Stimulated activated CD8-positive, alpha-beta memory T cell treated with anti-CD3 and anti-CD28 coated beads, Interleukin-7, amount 100 ng/mL, for 48 hours (primary cell): ENCODE measurements at places on chromosomes 12 and 14.
A peak's percentile ranks its signal among the peaks of the same experiment; 100 is the strongest.

DNA sequence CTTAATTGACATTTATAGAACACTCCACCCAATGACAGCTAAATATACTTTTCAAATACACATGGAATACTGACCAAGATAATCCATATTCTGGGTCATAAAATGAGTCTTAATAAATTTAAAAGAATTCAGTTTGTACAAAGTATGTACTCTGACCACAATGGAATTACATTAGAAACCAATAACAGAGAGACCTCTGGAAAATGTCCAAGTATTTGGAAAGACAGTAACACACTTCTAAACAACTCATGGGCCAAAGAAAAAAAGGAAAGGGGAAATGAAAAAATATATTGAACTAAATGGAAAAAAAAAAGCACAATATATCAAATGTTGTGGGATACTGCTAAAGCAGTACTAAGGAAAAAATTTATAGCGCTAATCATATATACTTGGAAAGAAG, 52.0 kb downstream of the CRACR2A start:
- no peak for DNase-seq

DNA sequence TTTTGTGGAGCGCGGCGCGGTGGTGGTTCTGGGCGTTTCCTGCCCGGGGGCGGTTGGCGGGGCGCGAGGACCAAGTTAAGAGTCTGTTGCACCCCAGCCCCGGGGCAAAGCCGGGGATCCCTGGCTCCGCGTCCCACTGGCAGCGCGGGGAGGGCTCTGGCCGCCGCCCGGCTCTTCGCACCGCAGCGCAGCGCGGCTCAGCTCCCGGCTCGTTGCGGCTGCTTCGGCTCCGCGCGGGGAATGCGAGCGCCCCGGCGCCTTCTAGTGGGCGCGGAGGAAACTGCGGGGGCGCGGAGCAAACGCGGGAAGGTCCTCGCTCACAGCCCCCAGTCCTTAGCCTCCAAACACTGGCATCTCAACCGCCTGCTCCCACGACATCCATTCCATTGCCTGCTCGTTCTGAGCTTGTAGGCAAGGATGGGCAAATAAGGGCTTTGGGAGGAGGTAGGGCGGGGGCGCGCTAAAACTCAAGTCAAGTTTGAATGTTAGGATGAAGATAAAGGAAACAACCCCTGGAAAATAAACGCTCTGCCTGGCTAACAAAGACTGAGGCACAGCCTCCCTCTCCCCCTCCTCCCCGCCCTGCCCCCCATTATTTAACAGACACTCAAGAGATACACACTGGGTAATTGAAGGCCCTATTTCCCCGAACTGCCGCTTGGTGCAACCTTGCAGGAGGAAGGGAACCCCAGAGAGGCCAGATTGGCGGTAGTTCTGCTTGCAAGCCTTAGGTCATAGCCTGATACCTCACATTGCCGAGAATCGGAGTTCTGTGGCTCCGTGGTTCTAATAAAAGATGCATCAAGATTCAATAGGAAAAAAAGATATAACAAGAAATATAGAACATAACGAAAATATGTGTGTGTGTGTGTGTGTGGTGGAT, at the start of gene B4GALNT1:
B4GALNT1 (minus strand) TSS at position 244 of the 883 bp plus-strand sequence. CDS start 1,069 bp downstream, outside the sequence.
- no peak for DNase-seq

GRCh38 chr12:54390668-54391551, 6.4 kb upstream of the ZNF385A start:
- DNase-seq: peak; percentile 57

GRCh38 chr14:55752580-55753390, 172.8 kb downstream of the KTN1 start:
- DNase-seq: no peak

DNA sequence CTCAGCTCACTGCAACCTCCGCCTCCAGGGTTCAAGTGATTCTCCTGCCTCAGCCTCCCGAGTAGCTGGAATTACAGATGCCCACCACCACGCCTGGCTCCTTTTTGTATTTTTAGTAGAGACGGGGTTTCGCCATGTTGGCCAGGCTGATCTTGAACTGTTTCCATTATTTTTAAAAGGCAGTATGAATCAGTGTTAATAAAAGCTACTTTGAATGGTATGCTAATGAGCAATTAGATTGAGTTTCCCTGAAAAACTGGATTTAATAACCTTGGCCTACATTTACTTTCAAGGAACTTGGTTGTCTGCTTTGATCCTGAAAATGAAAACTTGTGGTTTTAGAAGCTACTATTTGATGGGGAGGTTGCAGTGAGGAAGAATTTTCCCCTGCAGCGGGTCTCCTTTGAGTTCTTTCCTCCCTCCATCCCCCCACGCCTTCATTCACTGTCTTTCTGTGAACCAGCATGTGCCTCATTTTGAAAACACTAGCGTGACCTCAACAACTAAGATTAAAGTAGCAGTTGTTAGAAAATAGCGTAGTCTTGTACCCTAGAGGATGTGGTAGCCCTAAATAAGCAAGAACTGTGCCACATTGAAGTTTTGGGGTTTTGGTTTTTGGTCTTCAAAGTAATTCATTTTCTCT, 17.8 kb upstream of the RPS6KA5 start:
- no peak for DNase-seq

DNA sequence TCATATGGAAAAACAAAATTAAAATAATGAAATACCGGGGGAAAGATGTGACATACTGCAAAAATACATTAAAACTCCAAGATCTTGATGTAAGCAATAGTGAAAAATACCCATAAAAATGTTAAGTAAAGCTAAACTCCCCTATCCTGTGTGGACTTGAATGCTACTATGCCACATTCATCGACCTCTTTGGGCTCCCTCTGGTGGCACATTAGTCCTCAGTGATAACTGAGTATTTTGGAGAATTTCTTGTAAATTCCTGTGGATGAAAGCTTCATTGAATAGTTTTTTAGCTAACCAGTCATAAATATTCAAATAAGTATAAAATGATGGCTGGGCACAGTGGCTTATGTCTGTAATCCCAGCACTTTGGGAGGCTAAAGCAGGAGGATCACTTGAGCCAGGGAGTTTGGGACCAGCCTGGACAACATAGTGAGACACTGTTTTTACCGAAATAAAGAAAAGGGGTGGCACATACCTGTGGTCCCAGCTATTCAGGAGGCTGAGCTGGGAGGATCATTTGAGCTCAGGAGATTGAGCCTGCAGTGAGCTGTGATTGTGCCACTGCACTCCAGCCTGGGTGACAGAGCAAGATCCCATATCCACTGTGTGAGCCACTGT, 42.4 kb upstream of the SGPP1 start:
- DNase-seq: no peak

- DNase-seq: no peak
These were observed 62.6 kb upstream of the SSTR1 start for GRCh38 chr14:38145142-38145541.

DNA sequence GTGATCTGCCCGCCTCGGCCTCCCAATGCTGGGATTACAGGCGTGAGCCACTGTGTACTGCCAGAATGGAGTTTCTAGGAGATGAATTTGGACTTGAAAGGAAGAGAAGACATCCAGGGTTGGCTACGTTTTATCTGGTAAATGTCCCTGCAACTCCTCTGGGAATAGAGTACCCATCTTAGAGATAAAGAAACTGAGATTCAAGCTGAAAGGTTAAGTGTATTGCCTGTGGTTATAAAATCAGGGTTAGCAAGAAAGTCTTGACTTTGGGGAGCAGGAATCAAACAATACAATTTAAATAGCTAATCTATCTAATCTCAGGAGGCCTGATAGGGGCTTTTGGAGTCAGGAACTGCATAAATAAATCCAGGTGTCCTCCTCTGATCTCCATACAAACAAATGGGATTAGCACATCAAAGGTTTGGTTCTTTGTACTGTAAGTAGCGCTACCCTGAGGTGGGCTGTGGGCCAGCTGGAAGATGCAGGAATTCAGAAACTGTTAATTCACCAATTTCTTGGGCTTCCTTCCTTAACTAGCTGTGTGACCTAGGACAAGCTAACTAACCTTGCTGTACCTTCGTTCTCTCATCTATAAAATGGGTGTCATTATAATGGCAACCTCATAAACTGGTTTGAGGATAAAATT, 45.1 kb downstream of the TBX3 start:
- DNase-seq: no peak

GRCh38 chr14:103281496-103282231, 52.4 kb upstream of the EIF5 start:
- no peak for DNase-seq

DNA sequence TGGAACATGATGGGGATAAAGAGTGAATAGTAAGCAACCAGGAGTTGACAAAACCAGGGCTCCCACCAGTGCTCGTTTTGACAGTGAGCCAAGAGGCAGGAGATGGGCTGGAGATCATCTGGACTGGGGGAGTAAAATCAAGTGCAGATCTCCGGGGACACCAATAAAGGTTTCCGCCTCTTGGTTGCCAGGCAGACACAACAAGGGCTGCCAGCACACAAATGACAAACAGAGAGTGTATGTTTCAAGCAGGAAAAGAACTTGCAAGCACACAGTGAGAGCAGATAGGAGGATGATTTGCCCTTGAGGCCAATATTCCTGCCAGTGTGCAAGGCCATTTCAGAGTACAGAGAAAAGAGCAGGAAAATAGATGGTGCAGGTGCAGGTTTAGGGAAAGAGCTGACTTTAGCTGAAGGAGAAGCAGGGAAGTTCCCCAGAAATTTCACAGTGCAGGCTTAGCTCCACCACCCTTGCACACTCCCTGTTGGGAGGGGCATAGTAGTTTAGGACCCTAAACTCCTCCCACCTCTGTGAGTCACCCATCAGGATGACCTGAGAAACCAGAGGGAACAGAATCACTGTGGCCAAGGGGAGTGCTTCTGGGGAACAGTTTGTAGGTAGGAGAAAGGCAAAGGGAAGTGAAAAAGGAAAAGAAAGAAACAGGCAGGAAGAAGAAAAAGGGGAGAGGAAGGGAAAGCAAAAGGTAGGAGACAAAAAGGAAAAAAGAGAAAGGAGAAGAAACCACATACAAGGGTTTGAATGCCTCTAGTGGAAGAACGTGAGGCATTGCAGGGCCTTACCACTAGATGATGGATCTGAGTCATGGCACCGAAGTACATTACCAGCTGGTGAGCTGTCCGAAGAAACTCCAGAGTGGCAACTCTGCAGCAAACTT, 404.4 kb downstream of the SLC6A15 start:
- DNase-seq: no peak

GRCh38 chr14:61502459-61503093, 181.2 kb downstream of the PRKCH start:
- no peak for DNase-seq

DNA sequence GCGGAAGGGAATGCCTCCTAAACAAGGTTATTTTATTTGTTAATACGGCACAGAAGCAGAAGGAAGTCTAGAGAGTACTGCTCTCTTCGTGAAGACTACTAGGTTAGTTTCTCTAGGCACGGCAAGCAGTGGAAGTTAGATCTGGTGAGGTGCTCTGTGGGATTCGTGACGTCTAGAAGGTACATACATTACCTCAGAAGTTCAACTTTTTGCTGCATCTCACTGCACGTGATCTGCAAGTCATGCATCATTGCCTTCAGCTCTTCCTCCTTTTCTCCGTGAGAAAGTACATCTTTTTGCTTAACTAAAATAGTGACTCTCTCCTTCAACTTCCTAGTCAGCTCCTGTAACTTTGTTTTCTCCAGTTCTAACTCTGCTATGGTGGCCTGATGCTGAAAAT, 74.7 kb downstream of the NIN start:
- no peak for DNase-seq

DNA sequence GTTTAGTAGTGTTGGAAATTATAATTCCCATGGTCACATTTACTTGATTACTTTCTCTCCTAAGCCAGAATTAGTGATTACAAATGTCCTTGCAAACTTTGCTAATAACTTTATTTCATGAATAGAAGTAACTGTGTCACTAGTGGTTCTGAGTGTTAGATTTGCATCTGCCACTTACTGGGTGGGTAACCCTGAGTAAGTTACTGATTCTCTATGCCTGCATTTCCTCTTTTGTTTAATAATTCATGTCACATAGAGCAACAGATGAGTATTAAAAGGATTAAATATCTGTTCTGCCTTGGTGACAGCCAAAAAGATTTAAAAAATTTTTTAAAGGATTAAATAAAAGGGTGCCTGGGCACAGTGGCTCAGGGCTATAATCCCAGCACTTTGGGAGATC, 78.6 kb downstream of the BHLHE41 start:
- no peak for DNase-seq

- DNase-seq: peak; percentile 42
These were observed 84.6 kb downstream of the SETD3 start for GRCh38 chr14:99395909-99396530.

GRCh38 chr14:81415781-81416180, 15.7 kb upstream of the STON2 start:
- no peak for DNase-seq

- no peak for DNase-seq
These were observed 32.6 kb upstream of the ESRRB start for GRCh38 chr14:76343386-76343785.

DNA sequence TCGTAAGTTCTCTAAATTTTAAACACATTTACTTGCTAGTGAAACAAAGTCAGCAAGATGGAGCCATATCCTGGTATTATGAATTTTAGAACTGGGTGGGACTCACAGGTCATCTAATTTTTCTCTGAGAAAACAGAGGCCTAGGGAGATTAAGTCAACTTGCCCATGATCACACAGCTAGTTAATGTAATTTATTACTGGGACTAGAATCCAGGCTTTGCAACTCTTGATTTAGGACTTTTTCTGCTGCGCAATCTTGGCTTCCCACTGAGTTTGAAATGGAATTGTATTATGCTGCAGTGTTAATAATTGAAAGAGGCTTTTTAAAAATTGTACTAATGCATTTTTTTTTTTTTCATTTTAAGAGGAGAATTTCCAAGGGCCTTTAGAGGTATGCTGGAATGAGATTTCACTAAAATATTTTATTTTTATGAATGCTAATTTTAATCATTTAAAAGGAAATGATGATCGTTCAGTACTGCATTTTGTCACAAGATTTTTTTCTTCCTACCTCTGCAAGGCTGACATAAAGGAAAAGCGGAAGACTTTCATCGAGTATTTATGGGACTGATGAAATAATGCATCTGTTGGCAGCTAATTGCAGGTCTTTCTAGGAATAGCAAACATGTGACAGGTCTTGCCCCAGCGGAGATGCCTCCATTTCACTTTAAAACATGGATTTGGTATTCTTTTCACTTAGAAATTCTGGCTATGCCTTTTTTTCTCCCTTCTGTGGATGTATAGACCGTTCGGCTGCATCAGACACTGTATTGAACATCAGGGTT, 9.6 kb downstream of the CRADD start:
- DNase-seq: no peak

DNA sequence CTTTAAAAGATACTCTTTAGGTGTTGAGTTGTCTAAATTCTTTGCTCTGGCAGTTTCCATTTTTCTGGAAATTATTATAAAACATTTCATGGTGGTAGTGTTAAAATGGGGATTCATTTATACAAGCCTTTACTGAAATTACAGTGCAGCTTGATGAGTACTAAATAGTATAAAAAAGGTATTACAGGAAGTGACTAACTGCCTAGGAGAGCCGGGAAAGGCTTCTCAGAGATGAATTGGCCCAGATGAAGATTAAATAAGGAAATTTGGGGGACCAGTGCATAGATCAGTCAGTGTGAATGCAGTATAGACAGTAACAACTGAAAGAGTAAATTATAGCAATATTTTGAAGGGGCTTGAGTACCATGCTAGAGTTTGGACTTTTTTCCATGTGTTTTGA, 7.5 kb downstream of the PSMA6 start:
- no peak for DNase-seq

GRCh38 chr12:20390846-20391245, 22.5 kb downstream of the PDE3A start:
- DNase-seq: no peak
